ENCODE measurements at places on chromosomes 2 and 18.

DNA sequence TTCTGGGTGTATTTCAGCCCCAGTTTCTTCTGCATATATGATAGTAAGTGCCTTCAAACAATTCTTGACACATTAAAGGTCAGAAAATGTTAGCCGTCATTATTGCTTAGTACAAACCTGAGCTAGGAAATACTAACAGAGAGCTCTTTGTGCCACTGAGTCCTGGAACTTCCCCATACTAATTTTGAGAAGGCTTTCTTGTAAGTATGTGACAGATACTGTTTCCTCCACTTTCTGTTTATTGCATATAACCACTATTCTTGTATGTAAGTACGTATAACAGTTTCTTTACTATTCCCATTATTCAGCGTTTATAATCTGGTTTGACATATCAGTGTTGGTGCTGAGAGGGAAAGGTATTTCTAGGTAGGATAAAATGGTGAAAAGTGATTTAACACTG is 9.8 kb downstream of the PPP1CB start:
- no peak for DNase-seq

DNA sequence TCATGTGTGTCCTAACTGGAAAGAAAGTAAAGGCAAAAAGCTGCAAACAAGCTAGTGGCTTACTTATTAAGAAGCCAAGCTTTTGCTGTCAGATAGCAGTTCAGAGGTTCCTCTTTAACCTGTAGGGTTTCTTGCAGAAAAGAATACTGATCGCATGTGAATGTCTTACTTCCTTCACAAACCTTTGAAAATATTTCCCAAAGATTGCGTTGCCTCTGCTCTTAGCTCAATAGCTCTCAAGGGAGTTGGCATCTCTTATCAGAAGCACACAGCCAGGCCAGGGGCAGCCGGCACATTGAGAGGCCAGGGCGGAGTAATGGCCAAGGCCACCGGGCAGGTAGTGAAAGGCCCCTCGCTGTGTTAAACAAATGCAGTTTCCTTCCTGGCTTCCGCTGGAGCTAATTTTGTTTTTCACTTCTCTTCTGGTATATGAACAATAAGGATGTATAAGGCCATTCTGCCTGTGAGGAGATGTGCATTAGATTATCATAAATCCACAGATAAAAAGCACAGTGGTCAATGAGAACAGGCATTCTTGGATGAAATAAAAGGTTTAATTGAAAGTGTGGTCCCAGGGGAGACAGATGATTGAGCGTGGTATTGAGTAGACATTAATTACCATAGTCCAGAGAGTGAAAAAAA is 542.4 kb upstream of the NRP2 start:
- no peak for DNase-seq

GRCh38 chr2:138474100-138474825 is 27.3 kb upstream of the SPOPL start:
- no peak for DNase-seq

- DNase-seq: no peak
Measured at GRCh38 chr18:10481831-10482230, 27.4 kb downstream of the APCDD1 start.

DNA sequence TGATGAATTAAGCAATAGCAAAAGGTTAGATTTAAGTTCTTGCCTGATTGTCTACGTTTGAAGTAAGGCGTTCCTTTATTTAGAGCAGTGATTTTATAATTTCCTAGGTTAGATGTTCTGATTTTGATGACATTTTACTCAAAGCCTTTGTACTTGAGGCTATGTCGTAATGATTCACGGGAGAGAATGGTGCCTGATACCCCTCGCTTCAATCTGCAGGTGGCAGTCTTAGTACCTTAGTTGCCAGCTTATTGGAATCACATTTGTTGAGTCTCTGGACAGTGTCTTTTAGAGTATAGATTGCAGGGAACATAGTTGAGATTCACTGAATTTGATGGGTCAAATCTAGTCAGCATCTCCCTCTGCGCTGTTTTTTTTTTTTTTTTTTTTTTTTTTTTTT is 89.5 kb downstream of the BIRC6 start:
- DNase-seq: no peak

Measured in HCT116 (cell line).